ENCODE measurements at places on chromosomes 3 and 15.

DNA sequence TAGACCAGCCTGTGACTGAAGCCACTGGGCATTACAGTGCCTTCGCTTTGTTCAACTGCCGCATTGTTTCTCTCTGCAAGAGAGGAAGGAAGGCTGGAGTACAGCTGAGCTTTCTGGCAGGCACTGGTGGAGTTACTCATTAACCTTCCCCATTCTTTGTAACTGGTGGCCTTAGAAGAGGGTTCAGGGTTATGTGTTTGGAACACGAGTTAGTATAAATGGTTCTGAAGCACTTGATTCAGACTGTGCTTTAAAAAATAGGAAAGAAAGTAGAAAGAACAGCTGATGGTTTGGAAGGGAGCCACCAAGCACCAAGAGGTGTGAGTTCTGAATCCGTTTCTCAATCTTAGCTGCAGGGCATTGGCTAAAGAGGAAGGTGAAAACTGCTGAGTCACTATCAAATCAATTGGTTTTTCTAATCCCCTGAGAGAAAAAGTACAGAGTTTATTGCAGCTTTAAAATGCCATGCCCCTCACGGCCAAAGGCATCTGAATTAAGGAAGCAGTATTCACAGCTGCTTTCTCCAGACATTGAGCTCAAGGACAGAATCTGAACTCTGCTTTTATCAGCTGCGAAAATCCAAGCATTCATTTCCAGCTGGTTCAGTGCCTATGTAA lies 3.6 kb downstream of the HGD start:
- DNase-seq, result no peak

GRCh38 chr15:39139431-39140059 lies 441.3 kb upstream of the THBS1 start:
- no peak for DNase-seq

- no peak for DNase-seq
These were observed 53.0 kb upstream of the CA12 start for GRCh38 chr15:63434576-63435186.

- no peak for DNase-seq
These were observed 91.9 kb downstream of the WDR76 start for GRCh38 chr15:43918717-43919116.

DNA sequence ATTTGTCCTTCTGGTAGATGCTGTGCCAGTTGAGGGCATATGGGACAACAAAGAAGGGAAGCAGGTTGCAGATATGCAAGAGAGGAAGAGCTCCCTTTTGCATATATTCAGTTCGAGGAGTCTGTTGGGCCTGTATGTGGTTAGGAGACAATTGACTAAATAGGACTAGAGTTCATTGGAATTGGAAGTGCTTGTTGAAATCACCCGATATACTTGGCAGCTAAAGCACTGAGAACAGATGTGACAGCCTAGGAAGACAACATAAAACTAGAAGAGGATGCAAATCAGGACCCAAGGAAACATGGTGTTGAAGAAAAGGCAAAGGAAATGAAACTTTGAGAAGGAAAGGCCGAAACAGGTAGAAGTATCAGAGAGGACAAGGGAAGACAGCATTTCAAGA lies 215.2 kb upstream of the P2RY1 start:
- no peak for DNase-seq
